ENCODE measurements at places on chromosomes 3 and 15.
A peak's percentile ranks its signal among the peaks of the same experiment; 100 is the strongest.

DNA sequence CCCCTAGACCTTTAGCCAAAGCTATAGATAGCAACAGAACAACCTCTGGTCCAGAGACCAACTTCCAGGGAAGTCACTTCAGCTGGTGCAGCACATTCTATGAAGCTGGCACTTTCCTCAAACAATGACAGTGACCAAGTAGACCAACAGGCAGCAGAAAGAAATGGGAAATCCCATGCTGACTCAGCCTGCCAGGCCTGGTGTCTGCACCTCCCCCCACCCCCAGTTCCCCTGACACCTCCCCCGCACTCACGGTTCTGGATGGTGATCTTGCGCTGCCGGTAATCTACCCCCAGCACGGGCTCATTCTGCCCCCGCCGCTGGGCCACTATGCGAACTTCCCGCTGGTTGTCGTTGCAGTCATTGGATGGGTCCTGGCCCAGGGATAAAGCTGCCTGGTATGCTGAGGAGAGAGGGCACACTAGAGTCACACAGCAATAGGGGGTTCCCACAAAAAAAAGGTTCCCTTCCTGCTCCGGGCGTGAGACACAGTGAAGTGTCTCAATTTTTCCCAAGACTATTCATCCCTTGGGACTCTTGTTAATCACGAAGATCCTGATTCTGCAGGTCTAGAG, 17.0 kb downstream of the ILDR1 start:
- H3K4me1 ChIP-seq, result no peaks in the 10 kb centered on the region
- H3K27me3 ChIP-seq, result peaks cover 4% of the 10 kb centered on the region
- DNase-seq, result no peak
- no peaks in the 10 kb centered on the region for H3K36me3 ChIP-seq
- no peak overlapping the region for H3K4me3 ChIP-seq

DNA sequence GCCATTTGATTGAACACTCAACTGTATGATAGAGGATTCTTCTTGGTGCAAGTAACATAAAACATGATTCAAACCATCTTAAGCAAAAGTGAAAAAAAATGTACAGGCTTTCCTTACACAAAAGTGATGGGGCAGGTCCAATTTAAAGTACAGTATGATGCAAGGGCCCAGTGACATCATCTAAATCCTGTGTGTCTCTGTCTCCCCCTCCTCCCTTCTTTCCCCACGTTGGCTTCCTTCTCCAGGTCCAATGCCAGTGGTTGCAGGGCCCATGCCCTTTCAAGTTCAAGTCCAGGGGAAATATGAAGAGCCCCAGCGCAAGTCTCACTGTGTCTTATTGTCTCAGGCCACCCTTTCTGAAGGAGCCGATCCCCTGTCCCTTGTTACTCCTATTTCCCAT, 332.3 kb downstream of the SHQ1 start:
- no peaks in the 10 kb centered on the region for H3K36me3 ChIP-seq
- H3K4me1 ChIP-seq, result peaks cover 2% of the 10 kb centered on the region
- H3K27ac ChIP-seq, result no peak overlapping the region
- no peak for DNase-seq
- no peaks in the 10 kb centered on the region for H3K27me3 ChIP-seq
- no peak overlapping the region for H3K4me3 ChIP-seq

GRCh38 chr15:33031324-33031821, 163.1 kb downstream of the FMN1 start:
- H3K36me3 ChIP-seq, result no peaks in the 10 kb centered on the region
- peak overlapping the region; percentile 48 for H3K27ac ChIP-seq
- H3K4me3 ChIP-seq, result no peak overlapping the region
- H3K27me3 ChIP-seq, result peaks cover 2% of the 10 kb centered on the region
- H3K4me1 ChIP-seq, result peaks cover 17% of the 10 kb centered on the region

DNA sequence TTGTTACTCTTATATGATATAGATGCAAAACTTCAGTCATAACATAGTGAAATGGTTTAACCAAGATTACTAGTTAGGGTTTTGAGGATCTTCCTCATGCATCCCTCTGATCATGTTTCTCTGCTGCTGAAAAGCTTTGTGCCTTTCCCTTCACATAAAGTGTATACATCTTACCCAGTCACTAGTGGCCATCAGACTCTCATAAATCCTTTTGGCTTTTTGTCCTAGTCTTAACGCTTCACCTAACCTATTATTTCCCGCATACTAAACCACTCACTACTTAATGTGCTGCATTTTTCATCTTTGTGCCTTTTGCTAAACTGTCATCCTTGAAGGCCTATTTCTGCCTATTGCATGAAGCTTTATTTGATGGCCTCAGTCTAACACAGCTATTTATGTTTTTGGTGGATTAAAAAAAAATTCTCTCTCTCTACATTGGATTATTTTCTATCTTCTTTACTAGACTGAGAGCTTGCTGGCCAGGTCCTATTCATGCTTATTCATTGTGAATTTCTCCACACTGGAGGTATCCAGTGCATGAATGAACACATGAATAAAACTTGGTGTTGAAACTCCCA, 717.6 kb upstream of the GOLIM4 start:
- DNase-seq, result no peak
- H3K4me1 ChIP-seq, result peaks cover 17% of the 10 kb centered on the region
- no peaks in the 10 kb centered on the region for H3K36me3 ChIP-seq
- no peak overlapping the region for H3K4me3 ChIP-seq

- H3K27me3 ChIP-seq, result no peaks in the 10 kb centered on the region
- H3K36me3 ChIP-seq, result no peaks in the 10 kb centered on the region
- H3K4me1 ChIP-seq, result peaks cover 8% of the 10 kb centered on the region
Measured at GRCh38 chr3:71702131-71703024, 22.8 kb downstream of the EIF4E3 start.

- no peak for DNase-seq
- no peaks in the 10 kb centered on the region for H3K4me1 ChIP-seq
- H3K27ac ChIP-seq, result no peak overlapping the region
- peaks cover under 1% of the 10 kb centered on the region for H3K27me3 ChIP-seq
- H3K36me3 ChIP-seq, result no peaks in the 10 kb centered on the region
Measured at GRCh38 chr3:43281020-43281419, 5.3 kb upstream of the SNRK start.

GRCh38 chr3:129703913-129704312, 97.4 kb upstream of the PLXND1 start:
- no peak overlapping the region for H3K4me3 ChIP-seq
- no peak overlapping the region for H3K27ac ChIP-seq
- DNase-seq, result no peak
- H3K4me1 ChIP-seq, result no peaks in the 10 kb centered on the region
- no peaks in the 10 kb centered on the region for H3K27me3 ChIP-seq

- H3K4me1 ChIP-seq, result no peaks in the 10 kb centered on the region
- no peaks in the 10 kb centered on the region for H3K27me3 ChIP-seq
- DNase-seq, result no peak
- H3K36me3 ChIP-seq, result no peaks in the 10 kb centered on the region
- no peak overlapping the region for H3K4me3 ChIP-seq
Measured at GRCh38 chr3:148211725-148212124, 486.0 kb upstream of the AGTR1 start.

DNA sequence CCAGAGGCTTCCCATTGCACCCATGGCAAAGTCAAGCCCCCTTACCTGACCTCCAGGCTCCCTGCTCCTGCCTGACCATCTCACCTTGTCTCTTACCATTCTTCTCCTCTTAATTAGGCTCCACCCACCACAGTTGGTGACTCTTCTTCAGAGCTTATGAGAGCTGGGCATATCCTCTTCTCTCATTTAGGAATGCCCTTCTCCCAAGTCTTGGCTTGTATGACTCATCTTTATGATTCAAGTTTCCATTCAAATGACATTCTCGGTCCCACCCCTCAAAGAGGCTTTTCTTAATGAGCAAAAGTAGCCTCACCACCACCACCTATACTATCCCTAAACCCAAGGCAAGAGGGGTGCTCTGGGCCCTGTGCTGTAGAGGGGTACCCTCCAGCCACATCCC, 55.3 kb upstream of the NUDT16 start:
- H3K4me1 ChIP-seq, result peaks cover 50% of the 10 kb centered on the region
- peaks cover 16% of the 10 kb centered on the region for H3K36me3 ChIP-seq
- H3K4me3 ChIP-seq, result no peak overlapping the region
- no peak for DNase-seq
- H3K27ac ChIP-seq, result no peak overlapping the region
- peaks cover 7% of the 10 kb centered on the region for H3K27me3 ChIP-seq

GRCh38 chr15:91632176-91632575, 221.3 kb upstream of the SLCO3A1 start:
- no peaks in the 10 kb centered on the region for H3K27me3 ChIP-seq
- peaks cover 3% of the 10 kb centered on the region for H3K36me3 ChIP-seq
- H3K4me1 ChIP-seq, result no peaks in the 10 kb centered on the region
- no peak overlapping the region for H3K4me3 ChIP-seq
- no peak overlapping the region for H3K27ac ChIP-seq

GRCh38 chr3:156548902-156549301, 6.0 kb downstream of the SSR3 start:
- no peaks in the 10 kb centered on the region for H3K27me3 ChIP-seq
- no peak overlapping the region for H3K4me3 ChIP-seq
- H3K4me1 ChIP-seq, result peaks cover 19% of the 10 kb centered on the region
- no peaks in the 10 kb centered on the region for H3K36me3 ChIP-seq
- DNase-seq, result no peak

DNA sequence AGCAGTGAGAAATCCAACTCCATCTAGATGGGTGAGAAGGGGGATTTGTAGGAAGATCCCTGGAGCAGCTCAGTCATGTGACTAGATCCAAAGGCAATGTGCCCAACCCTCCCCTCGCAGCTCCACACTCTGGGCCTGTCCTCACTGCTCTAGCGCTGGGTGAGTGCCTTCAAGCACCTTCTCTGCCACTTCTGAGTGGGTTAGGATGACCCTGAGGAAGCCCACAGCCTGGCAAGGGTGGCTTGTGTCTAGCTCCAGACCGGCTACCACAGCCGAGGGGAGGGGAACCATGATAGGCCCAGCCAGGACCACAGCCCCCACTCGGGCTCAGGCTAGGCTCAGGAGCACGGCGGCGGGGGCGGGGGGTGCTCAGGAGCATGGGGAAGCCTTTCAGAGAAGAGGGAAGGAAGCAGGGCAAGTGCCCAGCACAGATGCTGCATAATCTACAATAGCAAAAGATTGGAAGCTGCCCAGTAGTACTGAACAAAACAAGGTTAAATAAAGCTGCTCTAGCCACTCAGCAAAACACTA, 1.7 kb downstream of the SPATA12 start:
- no peak overlapping the region for H3K27ac ChIP-seq
- no peaks in the 10 kb centered on the region for H3K27me3 ChIP-seq
- H3K36me3 ChIP-seq, result no peaks in the 10 kb centered on the region
- DNase-seq, result no peak
- no peak overlapping the region for H3K4me3 ChIP-seq
- H3K4me1 ChIP-seq, result no peaks in the 10 kb centered on the region

Measured in glutamatergic neuron (in vitro differentiated cells).